LNCaP clone FGC (cell line): ENCODE measurements at places on chromosomes 2 and 18.

DNA sequence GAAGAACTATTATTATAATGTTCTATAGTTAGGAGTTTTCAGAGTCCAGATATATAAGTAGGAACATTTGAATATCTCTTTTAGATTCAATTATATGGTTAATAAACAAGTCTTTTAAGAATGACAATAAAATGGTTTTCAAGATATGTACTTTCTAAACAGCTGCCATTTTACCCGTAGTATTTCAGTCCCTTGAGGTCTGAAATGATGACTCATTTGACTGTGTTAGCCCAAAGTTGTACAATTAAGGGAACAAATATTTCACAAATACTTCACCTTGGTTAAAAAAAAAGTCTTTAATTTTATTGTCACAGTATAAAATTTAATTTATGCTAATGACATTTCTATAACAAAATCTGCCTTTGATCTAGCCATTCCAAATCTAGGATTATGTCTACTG, 91.6 kb upstream of the TANK start:
- no peak for DNase-seq

DNA sequence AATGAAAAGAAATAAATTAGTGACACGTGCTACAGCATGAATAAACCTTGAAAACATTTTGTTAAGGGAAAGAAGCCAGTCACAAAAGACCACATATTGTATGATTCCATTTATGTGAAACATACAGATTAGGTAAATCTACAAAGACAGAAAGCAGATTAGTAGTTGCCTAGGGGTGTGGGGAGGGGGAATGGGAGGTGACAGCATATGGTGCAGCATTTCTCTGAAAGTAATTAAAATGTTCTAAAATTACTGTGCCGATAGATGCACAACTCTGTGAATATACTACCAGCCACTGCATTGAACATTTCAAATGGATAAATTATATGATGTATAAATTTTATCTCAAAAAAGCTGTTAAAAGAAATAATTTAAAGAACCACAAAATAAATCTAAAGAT, 161.0 kb downstream of the TRIB2 start:
- no peak for DNase-seq

- DNase-seq, result no peak
These were observed 178.1 kb downstream of the NCKAP5 start for GRCh38 chr2:133390156-133390555.

- peak; percentile 57 for DNase-seq
These were observed 100.2 kb downstream of the AGAP1 start for GRCh38 chr2:235594041-235594440.

DNA sequence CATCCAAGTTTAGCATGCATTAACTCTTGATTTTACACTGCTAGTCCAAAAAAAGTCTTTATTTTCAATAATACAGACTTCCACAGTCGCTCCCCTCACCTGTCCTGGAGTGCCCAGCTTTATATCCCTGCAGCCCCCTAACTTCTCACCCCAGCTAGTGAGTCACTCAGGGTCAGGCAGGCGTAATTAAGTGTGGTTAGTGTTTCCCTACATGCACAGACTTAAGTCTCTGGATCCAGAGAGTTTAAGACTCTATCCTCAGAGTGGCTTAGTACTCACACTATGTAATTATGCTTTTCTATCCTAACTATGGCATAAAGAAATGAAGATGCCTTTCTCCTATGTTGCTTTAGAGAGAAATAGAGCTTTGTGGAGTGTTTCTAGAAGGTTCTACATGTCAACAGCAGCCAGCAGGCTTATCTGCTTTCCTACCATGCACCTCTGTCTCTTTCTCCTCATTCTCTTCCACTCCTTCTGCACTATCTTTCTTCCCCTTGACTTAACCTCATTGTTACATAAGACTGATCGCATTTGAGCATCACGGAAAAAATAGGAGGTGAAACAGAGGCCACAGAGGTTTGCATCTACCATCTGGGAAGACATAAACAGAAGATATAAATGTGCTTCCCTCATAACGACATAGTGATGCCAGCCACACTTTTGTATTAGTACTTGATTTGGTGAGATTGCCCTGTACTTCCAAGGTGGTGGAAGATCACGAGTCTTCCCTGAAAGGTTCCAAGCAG, 34.4 kb upstream of the PMAIP1 start:
- DNase-seq, result no peak

DNA sequence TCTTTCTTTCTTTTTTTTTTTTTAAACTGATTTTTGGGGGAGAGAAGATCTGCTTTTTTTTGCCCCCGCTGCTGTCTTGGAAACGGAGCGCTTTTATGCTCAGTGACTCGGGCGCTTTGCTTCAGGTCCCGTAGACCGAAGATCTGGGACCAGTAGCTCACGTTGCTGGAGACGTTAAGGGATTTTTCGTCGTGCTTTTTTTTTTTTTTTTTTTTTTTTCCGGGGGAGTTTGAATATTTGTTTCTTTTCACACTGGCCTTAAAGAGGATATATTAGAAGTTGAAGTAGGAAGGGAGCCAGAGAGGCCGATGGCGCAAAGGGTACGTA, 587 bp downstream of the MEIS1 start:
- DNase-seq, result no peak

DNA sequence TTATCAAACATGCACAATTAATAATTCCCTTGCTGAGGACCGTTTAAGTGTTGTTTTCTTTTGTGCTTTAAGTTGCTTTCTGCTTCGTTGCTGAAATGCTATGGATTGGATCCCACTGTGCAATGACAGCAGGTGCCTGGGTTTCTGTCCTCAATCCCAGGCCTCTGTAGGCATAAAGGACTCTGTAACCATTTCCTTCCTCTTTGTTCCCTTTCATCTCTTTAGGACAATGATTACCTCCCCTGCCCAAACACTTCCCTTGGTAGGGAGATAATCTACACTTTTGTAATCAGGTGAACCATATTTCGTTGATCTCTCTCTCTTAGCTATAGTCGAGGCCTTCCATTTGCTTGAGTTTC, 58.6 kb upstream of the LYPD6B start:
- DNase-seq, result no peak

GRCh38 chr18:1585881-1586488, 681.3 kb downstream of the ADCYAP1 start:
- DNase-seq, result no peak

- DNase-seq, result no peak
These were observed 54.7 kb downstream of the SERPINB7 start for GRCh38 chr18:63829886-63830285.

DNA sequence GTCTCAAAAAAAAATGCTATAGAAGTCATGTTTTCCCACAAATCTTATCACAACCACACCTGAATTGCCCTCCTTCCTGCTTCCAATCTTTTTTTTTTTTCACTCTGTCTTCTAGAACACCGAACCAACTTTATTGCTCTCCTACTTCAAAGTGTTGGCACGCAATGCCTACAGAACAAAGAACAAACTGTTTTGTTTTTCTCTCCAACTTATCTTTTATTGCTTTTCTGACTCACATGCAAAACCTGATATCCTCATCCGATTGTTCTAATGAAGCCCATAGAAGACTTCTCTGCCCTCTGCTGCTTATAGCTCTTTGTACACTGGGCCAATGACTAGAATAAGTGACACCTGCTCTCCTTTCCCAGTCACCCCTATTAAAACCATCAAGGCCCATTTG, 602.8 kb downstream of the EPHA4 start:
- no peak for DNase-seq

- DNase-seq, result no peak
These were observed 186.3 kb downstream of the TCF4 start for GRCh38 chr18:55401638-55402191.

GRCh38 chr2:15367715-15368114, 193.4 kb downstream of the NBAS start:
- DNase-seq, result no peak

- no peak for DNase-seq
These were observed 5.8 kb downstream of the IL37 start for GRCh38 chr2:112916625-112917247.

DNA sequence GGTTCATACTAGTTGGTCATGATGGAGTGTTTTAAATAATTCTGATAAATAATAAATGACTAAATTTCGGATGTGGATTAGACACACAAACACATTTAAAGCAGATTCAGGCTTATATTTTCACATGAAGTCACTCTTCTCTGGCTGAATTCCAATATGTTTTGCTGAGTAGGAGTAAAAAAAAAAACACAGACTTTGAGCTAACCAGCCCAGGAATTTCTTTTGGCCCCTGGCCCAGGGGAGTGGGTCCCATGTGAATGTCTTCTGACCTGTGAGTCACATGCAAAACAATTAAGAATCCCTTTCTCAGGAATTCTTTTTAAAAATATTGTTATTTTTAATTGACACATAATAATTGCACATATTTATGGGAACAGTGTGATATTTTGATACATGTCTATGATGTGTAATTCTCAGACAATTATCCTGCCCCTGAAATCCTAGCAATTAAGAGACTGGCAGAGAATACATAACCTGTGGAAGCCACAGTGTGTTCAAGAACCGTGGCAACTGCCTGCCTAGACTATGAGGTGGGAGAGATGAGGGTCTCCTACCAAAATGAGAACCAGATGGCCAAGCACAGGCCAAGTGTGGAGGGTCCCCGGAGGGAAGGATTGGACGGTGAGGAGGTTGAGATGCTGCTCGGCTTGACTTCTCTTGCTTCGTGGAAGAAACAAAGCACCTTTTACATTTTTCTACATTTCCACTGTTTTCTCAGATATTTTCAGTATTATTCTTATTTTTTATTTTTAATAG, 236.4 kb downstream of the PIEZO2 start:
- no peak for DNase-seq

GRCh38 chr2:235135990-235136561, 184.3 kb downstream of the SH3BP4 start:
- peak; percentile 54 for DNase-seq

DNA sequence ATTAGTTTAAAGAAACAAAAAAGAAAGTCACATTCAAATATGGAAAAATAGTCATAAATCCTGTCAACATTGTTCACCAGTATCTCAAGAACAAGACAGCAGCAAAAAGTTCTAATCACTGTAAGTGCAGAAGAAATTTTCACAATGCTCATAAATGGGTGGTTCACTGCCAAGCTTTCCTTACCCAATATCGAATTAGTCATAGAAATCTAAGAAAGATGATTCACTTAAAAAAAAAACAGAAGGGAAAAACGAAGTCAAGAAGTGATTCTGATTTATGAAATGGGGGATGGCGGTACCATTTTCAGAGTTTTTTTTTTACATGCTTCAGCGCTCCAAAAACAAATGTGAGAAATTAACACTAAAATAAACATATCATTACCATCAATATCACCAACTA, 156.7 kb downstream of the EXOC6B start:
- DNase-seq, result no peak

GRCh38 chr2:219560037-219560892, 11.1 kb downstream of the OBSL1 start:
- DNase-seq, result no peak

- DNase-seq, result no peak
These were observed 20.4 kb upstream of the DOK6 start for GRCh38 chr18:69380324-69380723.

GRCh38 chr2:138601458-138602165, 100.0 kb downstream of the SPOPL start:
- DNase-seq, result no peak

GRCh38 chr2:207935121-207935990, 90.0 kb downstream of the PLEKHM3 start:
- no peak for DNase-seq

- no peak for DNase-seq
These were observed 27.6 kb downstream of the BCL11A start for GRCh38 chr2:60525899-60526298.

DNA sequence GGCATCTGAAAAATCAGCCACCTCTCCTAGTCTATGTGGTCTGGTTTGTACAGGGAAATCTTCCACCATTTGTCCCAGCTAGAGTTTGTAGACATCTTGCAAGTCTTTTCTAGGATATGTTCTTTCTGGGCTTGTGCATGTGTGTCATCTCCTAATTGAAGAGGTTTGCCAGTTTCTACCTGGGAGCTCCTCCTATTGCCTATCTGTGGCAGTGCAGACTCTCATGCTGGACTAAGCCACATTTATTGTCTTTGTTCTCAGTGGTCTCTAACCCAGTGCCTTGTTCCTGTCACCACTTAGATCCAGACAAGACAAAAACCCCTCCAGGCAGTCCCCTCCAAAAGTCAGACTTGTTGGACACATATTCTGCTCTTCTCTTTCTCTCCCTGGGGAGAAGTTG, 72.0 kb upstream of the MRPS9 start:
- no peak for DNase-seq

DNA sequence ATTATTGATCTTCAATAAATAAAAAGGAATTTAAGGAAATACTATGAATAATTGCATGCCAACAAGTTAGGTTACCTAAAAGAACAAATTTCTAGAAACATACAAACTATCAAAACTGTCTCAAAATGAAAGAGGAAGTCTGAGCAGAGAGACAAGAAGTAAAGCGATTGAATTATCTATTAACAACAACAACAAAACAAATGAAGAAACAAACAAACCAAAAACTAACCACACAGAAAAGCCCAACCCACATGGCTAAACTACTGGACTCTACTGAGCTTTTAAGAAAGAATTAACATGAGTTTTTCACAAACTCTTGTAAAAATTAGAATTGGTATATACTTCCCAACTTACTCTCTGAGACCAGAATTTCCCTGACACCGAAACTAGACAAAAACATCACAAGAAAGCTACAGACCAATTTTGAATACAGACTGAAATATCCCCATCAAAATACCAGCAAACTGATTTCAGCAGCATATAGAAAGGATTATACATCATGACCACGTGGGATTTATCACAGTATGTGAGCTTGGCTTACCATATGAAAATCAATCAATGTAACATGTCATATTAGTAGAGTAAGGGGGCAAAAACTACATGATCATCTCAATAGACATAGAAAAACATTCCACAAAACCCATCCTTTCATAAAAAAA, 16.6 kb upstream of the GALNT1 start:
- DNase-seq, result no peak

DNA sequence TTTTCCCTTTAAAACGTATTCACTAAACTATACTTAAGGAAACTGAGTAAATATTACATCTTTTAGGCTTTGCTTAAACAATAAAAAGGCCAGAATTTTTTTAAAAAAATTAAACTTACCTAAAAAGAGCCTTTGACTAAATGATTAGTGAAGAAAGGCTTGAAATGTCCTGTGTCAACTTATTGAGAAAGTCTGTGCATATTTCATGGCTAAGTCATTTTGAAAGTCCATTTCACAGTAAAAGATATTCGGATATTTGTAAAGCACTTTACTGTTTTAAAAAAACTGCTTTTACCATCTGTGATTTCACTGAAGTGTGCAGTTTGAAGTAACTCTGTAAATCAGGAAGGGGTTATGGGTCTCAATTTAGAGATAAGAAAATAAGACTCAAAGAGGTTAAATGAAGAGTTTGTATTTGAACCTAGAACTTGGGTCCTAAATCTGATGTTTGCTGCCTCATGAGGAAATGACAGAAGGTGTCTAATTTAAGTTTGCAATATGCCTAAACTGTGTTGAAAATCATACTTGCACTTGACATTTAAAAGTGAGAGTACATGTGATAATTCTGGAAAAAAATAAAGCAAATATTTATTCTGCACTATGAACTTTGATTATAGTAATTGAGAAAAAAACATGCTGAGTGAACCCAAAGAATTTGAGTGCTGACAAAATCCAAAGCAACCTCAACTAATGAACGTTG, 50.5 kb downstream of the RAB27B start:
- DNase-seq, result no peak
